ENCODE measurements at places on chromosomes 12 and 14.

DNA sequence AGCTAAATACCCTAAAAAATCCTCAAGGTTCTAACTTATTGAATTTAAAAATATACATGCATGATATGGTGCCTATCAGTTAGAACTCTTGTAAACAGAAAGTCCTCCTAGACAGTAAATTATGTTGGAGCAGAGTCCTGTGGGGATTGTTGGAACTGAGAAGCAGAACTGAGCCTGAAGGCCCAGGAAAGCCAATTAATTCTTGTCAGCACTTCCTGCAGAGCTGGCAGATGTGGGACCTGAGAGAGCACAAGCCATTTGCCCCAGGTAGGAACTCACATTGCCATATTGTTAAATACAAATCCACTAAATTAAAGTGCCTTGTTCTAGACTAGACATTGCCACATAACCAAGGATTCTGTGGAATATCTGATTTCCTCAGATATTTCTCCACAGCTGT, 117.1 kb downstream of the RTN1 start:
- no peak for DNase-seq

DNA sequence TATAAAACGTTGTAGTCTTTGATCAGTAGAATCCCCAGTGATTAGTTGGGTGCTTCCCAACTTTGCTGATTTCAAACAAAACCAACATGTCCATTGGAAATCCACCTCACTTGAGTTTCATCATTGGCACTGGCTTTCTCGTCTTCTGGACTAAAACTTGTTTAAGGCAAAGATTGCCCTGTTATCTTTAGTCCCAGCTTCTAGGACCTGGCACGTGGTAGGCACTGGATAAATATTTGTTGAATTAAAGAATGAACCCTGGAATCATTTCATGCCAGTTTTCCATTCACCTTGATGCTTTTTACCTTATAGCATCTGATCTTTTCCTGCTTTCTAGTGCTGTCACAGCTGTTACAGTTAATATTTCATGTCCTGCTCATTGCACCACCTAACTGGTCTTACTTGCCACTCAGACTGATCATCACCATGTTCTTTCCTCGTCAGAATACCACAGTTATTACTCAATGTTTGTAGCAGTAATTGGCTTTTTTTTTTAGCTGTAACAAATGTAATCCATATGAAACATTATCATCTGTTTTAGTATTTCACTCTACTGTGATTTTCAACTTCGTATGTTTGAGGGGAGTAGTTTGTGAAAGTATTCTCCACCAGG, 7.3 kb upstream of the C12orf50 start:
- no peak for DNase-seq

DNA sequence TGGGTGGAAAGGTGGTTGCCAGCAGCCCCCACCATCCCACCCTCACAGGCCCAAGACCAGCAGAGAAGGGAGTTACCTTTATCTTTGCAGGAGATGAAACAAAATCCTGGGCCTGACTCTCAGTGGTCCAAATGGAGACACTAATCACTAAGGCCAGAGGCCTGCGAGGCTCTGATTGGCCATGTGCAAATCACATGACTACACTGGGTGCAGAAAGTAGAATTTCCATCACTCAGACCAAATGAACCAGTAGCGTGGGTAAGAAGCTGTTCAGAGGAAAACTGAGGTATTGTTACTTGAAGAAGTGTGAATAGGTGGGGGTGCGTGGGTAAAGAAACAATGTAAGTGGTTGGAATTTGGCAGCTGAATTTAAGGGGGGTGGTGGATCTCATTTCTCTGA, 20.2 kb upstream of the PPP1CC start:
- DNase-seq = no peak

- DNase-seq = no peak
These were observed 92.2 kb upstream of the DAAM1 start for GRCh38 chr14:59096303-59096702.

GRCh38 chr12:56061982-56062381, 18.0 kb upstream of the ERBB3 start:
- DNase-seq = no peak
